ENCODE measurements at places on chromosomes 3 and 15.

- ATAC-seq, result no peak
Observed at GRCh38 chr3:41195946-41196345, 3.4 kb upstream of the CTNNB1 start.

GRCh38 chr3:99470841-99471240 is 167.6 kb upstream of the COL8A1 start:
- ATAC-seq, result no peak

- no peak for ATAC-seq
Observed at GRCh38 chr3:13832130-13832529, 47.7 kb downstream of the WNT7A start.

DNA sequence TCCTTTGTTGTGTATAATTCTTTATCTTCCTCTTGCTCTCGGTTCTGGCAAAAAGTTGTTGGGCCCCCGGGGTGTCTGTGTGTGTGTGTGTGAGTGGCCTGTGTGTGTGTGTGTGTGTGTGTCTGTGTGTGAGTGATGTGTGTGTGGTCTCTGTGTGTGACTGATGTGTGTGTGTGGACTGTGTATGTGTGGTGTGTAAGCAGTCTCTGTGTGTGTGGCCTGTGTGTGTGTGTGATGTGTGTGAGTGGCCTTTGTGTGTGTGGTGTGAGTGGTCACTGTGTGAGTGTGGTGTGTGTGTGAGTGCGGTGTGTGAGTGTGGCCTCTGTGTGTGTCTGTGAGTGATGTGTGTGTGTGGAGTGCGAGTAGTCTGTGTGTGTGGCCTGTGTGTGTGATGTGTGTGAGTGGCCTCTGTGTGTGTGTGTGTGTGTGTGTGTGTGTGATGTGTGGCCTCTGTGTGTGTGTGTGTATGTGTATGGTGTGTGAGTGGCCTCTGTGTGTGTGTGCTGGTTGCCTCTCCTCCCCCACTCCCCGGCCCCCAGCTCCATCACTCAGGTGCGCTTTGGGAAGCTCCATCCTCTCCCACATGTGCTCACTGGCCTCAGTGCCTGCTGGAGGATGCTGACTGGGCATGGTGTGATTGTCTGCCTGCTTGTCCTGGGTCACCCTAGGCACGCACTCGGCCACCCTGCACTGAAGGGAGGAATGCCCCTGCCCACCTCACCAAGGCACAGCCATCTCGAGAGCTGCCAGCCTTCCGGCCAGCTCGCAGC is 8.8 kb downstream of the LINGO1 start:
- no peak for ATAC-seq

All from gastroesophageal sphincter (tissue), 4 donors.